ENCODE measurements at places on chromosomes 16 and 17. TPM values are rescaled to one million over a fixed set of nuclear protein-coding genes. Genes with fewer than 3 reads are reported as not detected.

Gene ITGAX
- 2.9 TPM for polyA plus RNA-seq

Gene PHKB
- 52.8 TPM for polyA plus RNA-seq

DNA sequence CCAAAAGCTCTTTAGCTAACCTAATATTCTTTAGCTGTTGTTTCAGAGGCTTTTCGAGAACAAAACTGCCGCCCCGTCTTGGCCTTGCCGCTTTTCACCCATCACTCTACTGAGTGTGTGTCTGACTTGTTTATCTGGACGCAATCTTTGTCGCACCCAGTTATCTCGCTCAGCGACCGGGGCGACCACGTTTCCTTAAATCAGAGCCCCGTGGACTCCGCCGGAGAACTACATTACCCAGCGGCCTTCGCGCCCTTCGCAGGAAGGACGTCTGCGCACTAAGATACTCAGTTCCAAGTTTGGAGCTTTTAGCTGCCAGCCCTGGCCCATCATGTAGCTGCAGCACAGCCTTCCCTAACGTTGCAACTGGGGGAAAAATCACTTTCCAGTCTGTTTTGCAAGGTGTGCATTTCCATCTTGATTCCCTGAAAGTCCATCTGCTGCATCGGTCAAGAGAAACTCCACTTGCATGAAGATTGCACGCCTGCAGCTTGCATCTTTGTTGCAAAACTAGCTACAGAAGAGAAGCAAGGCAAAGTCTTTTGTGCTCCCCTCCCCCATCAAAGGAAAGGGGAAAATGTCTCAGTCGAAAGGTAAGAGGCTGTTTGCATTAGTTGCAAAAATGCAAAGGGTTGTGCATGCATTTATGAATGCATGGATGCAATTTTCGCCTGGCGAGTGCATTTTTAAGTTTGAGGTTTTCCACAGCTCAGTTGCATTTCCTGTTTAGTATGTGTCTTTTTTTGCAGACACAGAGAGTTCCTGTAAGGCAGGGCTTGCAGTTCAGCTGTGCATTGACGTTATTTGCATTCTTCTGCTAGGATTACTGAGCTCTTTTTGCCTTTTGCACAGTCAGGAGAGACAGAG, at the start of gene MAP2K6:
MAP2K6 (plus strand) TSS at position 290 of the 867 bp plus-strand sequence; CDS start at position 578, 288 bp downstream.
- peak; percentile 88 for DNase-seq

Gene GNAO1
- 1.3 TPM for polyA plus RNA-seq

DNA sequence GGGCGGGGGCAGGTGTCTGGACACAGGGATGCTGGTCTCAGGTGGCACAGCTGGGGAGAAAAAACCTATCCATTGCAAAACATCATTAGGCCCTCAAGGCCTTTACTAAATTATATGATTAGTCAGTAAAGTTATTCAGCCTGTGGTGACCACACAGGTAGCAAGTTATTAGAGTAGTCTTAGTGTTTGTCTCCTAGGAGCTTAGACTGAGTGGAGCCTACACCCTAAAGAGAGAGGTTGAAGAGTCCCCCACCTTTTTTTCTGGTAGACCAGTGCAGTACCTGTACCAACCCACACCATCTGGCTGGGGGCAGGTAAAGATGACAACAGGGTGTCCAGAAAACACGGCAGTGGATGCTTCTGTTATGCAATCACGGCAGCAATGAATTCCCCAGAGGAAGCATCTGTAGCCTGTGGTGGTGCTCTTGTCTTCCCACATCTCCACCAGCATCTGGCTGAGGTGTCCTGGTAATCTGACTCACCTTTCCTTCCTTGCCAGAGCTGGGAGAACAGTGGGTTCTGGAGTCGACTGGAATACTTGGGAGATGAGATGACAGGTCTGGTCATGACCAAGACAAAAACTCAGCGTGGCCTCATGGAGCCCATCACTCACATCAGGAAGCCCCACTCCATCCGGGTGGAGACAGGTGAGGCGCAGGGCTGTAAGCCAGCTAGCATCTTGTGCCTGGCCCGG, 11.0 kb downstream of the MYCBPAP start:
- DNase-seq = no peak

Gene KRTAP4-9
- polyA plus RNA-seq = not detected

DNA sequence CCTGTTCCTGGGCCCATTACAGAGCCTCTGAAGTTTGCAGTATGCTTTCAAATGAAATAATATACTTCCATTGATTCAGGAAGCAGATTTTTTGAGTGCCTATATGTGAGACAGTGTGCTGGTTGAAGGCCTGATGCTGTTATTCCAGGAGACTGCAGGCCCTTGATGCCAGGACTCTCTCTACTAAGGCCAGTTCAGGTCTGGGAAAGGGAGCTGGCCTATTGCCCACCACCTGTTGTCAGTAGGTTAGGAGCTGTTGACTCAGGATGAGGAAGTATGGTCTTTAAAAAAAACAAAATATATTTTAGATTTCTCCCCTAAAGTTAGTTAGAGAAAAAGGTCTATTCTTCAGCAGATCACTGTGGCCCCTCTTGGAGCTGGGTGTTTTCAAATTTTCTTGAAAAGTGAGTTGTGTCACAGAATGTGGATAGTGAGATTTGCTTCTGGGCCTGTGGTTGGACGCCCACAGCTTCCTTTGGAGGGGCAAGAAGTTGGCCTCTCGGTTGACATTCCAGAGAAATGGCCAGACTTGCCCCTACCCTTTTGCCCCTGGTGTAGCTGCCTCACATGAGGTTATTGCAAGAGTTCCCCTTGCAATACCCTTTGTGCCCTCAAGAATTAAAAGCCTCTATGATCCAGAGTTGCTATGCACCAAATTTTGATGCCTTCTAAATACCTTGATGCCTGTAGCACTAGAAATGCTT, 7.9 kb downstream of the ESRP2 start:
- no peak for DNase-seq

Gene NDUFB10
- 145 TPM for polyA plus RNA-seq

Gene ELMO3
- polyA plus RNA-seq = 1.1 TPM

Gene RDM1
- 0.67 TPM for polyA plus RNA-seq

Gene PSMD12
- polyA plus RNA-seq = 33.7 TPM

DNA sequence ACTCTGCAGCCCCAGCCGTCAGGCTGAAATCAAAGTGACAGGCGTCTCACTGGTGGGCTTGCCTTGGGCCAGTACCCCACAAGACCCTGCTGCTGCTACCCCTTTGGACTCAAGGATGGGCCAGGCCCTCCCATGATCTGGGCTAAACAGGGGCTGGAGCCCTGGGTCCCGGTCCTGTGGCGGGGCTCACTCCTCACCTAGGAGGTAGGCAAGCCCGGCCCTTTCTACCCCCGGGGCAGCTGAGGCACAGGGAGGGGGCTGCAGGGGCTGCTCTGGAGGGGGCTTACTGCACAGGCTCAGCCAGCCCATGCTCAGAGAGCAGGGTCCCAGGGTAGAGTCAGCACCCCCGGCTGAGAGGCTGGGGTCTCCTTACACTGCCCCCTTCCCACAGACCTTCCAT, 23.6 kb downstream of the KATNB1 start:
- DNase-seq = no peak

DNA sequence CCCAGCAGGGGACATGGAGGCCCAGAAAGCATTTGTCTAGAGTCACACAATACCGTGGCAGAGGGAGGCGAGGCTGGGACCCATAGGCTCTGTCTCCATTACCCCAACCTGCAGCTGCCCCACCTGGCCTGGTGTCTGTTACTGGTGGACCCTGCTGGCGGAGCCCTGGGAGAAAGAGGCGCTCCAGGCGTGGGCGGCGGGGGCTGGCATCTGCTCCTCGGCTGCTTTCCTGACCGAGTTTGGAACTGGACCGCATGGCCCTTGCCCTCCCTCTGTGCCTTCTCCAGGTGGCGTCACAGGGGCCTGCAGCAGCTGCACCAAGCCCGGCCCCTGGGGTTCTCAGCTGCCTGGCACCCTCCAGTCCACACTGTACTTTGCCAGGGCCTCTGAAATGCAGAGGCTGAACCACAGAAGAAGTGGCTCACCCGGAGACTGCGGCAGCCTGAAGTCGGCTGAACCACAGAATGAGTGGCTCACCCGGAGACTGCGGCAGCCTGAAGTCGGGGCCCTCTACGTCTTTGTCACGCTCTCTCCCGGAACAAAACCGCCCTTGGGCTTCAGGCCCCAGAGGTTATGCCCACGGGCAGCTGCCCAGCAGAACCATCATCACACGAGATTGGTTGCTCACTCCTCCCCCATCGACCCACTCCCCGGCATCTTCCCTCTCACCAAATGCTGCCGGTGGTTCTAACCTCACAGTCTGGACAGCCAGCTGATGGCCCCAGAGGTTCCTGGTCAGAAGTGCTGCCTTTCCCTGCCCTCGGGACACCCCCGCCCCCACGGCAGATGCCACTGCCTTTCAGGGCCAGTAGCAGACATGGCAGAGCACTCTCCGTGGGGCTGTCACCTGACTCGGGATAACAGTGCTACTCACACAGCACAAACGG, 20.2 kb downstream of the CBFA2T3 start:
- no peak for DNase-seq

- no peak for DNase-seq
These were observed 59.0 kb upstream of the RPH3AL start for GRCh38 chr17:411421-412120.

Gene CDYL2
- 2.6 TPM for polyA plus RNA-seq

Gene TLCD2
- polyA plus RNA-seq = 5.5 TPM

DNA sequence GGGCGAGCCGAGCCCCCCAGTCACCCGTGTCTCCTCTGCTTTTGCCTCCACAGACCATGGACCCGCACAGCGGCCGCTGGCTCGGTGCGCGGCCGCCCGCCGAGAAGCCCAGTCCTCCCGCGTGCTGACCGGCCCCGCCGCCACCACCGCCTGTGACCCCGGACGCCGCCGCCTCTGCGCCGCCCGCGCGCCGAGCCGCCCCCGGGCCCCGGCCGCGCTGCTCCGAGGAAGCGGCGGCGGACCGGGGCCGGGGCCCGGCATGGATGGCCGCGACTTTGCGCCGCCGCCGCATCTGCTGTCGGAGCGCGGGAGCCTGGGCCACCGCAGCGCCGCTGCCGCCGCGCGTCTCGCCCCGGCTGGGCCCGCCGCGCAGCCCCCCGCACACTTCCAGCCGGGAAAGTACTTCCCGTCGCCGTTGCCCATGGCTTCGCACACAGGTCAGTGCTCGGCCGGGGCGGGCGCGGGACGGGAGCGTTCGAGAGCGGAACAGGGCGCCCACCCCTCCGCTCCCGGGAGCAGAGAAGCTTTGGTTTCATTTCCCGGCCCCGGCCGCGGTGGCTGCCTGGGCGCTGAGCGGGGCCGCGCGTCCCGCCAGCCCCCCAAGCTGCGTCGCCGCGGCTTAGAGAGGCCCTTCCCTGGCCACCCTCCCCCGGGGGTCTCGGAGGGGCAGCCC, 4.4 kb downstream of the BAHCC1 start:
- no peak for DNase-seq

DNA sequence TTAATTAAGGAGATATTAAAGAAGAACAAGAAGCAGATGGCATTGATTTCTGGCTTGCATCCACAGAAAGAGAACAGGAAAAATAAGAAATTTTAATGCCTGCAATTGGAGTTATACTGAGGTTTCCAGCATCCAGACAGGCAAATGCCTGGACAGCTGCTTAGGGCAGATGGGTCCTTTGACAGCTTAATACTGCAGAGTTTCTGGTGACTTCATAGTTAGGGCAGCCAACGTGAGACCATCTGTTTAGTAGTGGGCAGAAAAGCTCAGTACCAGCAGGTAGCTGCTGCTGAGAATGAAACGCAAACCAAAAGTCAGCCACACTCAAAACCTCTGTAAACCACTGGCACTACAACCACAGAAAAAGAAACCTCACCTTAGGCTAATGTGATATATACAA, 109.8 kb downstream of the CDK5R1 start:
- DNase-seq = peak; percentile 3

DNA sequence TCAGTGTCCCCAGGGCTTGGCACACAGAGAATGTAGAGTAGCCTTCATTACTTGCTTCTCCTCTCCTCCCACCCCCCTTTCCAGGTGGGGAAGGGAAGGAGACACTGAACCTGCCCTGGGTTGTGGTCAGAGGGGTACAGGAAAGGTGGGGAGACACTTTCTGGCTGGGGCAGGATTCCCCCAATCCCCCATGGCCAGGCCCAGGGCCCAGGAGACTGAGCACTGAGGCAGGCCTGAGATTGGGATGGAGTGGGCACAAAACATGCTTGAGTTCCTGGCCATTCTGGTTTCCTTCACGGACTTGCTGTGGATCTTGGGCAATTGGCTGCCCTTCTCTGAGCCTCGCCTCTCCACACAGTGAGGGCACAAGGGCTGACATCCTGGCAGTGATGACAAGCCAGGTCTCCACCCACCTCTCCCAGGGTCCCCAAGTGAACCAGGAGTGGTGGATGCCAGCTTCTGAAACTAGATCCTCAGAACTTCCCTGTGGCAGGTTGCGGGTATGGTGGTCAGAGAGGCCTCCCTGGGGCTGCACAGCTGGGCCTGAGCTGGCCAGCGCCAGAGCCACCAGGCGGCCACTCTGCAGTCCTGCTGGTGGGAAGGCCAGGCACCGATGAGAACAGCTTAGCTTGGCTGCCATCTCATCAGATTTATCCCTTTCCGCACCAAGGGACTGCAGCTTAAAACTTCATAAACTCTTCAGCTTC, 9.3 kb downstream of the ZNF629 start:
- no peak for DNase-seq

- DNase-seq = no peak
These were observed 73.7 kb downstream of the SREBF1 start for GRCh38 chr17:17763136-17763535.

- DNase-seq = no peak
These were observed 10.5 kb downstream of the TSPOAP1 start for GRCh38 chr17:58318065-58318481.

- DNase-seq = no peak
These were observed 240.5 kb downstream of the GSG1L start for GRCh38 chr16:27822996-27823395.

DNA sequence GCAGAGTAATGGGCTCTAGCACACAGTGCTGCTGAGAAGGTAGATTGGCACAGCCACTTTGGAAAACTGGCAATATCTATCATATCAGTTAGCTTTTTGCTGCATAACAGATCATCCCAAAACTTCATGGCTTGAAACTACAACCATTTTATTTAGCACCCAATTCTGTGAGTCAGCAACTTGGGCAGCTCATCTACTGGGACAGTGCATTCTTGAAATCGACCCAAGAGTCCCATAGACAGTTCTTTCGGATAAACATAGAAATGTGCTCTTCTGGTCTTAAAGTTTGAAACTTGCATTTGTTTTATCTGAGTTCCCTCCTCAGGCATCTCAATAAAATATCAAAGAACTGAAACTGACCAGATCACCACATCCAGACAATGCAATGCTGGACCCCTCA, 76.7 kb downstream of the CEP112 start:
- no peak for DNase-seq

DNA sequence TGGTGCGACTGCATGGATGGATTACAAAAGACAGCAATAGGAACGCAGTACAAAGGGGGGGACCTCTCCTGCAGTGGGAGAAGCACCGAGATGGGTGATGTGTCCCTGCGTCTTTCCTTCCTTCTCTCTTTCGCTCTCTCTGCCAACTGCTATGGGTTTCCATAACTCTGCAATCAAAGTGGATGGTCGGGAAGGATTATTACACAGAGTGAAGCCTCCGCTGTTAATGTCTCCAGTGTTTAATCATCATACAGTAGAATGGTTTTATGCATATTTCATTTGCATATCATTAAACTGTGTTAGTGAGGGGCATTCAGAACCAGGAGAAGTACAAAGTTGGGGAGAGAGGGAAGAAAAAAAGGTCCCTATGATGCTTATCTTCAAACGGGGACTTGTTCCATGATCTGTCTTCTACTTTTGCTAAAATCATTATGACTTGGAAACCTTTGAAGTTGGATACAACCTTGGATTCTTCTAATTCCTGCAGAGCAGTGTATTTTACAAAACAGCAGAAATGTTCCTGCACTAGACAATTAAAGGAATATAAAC, 255.9 kb upstream of the PMFBP1 start:
- DNase-seq = no peak

GRCh38 chr17:61587807-61588660, 3.0 kb downstream of the NACA2 start:
- DNase-seq = no peak
